Endodermal cell (in vitro differentiated cells): ENCODE measurements at places on chromosomes 1 and 21. TPM values are rescaled to one million over a fixed set of nuclear protein-coding genes. Genes with fewer than 3 reads are reported as not detected.

The LEPROT gene
- total RNA-seq, result 42.4 and 49.0 TPM in 2 replicates

DNA sequence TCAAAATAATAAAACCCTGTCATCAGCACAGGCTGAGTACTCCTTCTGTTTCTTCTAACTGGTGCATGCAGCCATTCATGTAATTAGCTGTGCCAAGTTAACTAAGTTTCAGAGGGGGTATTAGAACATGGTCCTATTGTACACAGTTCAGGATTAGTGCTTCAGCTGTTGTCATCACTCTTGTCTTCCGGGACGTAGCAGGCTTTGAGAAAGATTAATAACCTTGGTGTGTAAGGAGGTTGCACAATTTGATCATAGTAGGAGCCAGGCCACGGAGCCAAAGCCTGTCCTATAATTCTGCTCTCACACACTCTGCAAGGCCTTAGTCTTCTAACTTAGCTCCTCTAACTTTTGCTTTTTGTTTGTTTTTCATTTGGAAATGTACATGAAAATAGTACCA is 44.7 kb downstream of the PTGFRN start:
- DNase-seq, result no peak

DNA sequence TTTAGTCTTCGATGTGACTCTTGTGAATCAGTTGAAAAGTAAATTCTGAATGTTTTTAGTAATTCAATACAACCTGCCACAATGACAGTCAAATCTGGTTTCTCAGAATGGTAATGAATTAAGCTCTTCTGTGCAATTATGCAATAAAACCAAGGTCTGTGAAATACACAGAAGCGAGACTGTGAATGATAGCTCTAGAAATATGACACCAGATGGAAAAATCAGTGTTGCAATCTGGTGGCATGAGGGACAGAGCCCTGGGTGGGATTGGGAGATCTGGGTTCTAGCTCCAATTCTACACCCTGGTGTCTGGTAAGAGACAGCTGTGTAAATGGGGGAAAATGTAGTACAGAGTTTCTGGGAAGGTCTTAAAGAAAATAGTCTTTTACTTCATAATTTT is 586.4 kb upstream of the ZRANB2 start:
- DNase-seq, result no peak

- no peak for DNase-seq
Measured at GRCh38 chr21:36773117-36773516, 74.2 kb downstream of the SIM2 start.

- DNase-seq, result no peak
Measured at GRCh38 chr1:14794136-14794768, 195.8 kb downstream of the KAZN start.
